ENCODE measurements at places on chromosomes 12 and 14.

DNA sequence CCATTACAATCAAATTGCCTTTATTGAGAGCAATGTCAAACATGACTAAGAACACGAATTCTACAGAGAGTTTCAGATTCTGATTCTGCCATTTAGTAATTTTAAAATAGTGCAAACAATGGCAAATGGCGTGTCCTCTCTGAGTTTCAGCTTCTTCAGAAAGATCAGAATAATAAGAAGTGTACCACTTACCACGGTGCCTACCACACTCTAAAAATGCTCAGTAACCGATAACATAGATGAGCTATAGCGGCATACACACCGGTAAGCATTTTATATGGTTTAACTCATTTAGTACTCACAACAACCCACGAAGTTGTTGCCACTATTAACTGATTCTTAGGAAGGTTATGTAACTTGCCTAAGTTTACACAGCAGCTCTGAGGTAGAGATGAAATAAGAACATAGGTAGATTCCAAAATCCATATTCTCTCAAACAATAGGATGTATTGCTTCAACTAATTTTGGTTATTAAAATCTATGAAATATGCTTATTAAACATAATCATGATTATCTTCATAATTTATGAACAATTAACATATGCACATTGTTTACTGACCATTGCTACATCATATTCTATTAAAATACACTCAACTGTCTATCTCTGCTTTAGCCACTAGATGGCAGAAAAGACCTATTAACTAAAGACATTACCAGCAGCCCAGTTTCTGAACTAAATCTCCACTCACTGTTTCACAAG is 38.3 kb downstream of the SLC6A15 start:
- DNase-seq = peak; percentile 32

DNA sequence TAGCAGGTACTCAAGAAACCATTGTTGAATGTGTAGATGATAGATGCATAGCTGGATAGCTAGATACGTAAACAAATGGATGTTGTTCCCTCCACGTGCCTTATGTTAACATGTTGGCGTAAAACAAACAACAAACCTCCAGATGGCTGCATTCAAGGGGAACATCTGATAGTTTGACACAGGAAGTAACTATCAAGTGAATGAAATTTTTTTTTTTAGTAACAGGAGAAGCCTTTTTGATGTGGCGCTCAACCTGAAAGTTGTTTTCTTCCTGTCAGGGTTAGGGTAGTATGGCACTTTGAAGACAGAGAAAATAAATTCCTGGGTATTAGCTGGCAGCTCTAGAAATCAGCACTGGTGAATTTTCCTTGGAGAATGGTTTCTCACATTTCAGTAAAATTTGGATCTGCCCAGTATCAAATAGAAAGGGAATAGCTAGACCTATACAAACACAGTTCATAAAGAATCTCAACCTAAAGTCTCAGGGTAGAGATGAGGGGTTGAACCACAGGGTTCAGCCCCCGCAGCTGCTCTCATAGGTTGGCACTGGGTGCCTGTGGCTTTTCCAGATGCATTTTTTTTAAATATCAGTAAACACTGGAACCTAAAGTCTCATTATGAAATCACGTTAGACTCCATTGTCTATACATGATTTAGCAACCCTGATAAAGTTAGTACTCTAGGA is 18.8 kb upstream of the RAP1B start:
- no peak for DNase-seq

- no peak for DNase-seq
Observed at GRCh38 chr12:31715283-31715825, 13.5 kb downstream of the AMN1 start.

DNA sequence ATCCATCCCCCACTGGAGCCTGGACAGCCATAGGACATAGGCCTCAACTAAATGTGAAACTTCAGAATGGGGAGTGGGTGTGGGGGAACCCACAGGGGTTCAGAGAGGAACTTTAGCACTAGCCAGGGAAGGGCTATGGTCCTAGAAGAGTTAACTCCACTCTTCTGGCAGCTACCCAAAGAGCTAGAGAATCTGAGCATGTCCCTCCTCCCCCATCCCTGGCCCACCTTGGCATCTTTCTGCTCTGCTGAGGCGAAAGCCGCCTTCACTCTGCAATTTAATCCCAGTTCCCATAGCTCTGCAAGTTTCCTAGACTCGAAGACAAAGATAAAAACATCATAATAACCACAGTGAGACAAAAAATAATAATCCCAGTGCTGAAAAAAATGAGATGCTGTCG is 214.7 kb upstream of the RTL1 start:
- DNase-seq = no peak
